Stimulated activated CD4-positive, alpha-beta T cell treated with anti-CD3 and anti-CD28 coated beads, Interleukin-4, amount 100 ng/mL, for 48 hours (primary cell): ENCODE measurements at places on chromosomes 3 and 15.

DNA sequence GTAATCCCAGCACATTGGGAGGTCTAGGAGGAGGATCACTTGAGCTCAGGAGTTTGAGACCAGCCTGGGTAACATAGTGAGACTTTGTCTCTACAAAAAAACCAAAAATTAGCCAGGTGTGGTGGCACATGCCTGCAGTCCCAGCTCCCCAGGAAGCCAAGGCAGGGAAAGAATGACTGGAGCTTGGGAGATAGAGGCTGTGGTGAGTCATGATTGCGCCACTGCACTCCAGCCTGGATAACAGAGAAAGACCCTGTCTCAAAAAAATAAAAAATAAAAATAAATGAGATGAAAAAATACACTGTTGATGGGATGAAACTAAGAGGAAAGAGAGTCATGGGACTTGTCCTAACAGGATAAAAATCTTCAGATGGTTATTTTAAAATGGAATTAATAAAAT lies 137.6 kb downstream of the IMPG2 start:
- no peak for DNase-seq

DNA sequence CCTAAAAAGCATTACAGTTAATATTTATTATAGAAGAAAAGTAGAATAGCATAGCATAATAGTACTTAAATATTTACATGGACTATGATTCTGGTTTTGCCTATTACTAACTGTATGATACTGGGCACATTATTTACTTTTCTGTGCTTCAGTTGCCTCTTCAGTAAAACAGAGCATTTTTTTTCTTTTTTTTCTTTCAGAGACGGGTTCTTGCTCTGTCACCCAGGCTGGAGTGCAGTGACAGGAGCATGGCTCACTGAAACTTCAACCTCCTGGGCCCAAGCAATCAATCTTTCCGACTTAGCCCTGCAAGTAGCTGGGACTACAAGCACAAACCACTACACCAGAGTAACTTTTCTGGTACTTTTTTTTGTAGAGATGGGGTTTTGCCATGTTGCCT lies 47.0 kb downstream of the GYG1 start:
- DNase-seq, result no peak

GRCh38 chr15:39914977-39915376 lies 5.1 kb downstream of the GPR176 start:
- DNase-seq, result no peak

GRCh38 chr3:71896751-71897150 lies 111.8 kb upstream of the PROK2 start:
- DNase-seq, result no peak

- no peak for DNase-seq
Observed at GRCh38 chr3:23739536-23739935, 66.2 kb upstream of the UBE2E1 start.

- DNase-seq, result peak; percentile 6
Observed at GRCh38 chr3:112582244-112582874, 20.5 kb downstream of the SLC35A5 start.

DNA sequence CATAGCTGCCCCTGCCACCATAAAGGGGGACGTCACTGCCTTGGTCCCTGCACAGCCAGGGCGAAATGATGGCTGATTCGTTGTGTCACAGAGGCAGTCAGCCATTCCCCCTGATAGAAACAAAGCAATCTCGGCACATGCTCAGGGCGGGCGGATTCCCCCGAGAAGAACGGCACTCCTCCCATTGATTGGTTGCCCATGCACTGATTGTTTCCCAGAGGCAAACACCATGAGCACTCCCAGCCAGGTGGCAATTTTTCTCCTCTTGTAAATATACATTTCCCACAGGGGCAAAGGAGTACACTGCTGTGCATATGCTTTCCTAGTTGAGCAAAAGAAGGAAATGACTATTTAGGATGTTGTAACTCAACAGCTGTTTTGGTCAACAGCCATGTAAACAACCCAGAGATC lies 56.5 kb downstream of the KY start:
- DNase-seq, result no peak

- no peak for DNase-seq
Observed at GRCh38 chr3:98004721-98005120, 30.4 kb downstream of the GABRR3 start.

DNA sequence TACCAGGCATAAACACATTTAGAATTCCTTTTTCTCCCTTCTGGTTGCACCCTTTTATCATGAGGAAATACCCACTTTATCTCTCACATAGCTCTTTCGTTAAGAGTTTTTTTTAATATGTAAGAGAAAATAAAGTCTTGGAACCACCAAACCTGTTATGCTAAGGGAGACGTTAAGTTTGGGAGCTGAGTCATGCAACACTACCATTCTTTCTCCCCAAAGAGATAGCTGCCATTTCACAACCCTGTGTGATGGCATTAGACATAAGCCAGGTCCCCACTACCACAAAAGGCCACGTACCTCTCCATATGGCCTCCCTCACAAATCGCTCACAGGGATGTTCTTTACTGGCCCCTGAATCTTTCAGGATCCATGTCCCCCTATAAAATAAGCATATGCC lies 7.6 kb upstream of the NIPA1 start:
- DNase-seq, result no peak

- DNase-seq, result no peak
Observed at GRCh38 chr3:143885780-143886427, 37.6 kb upstream of the SLC9A9 start.

DNA sequence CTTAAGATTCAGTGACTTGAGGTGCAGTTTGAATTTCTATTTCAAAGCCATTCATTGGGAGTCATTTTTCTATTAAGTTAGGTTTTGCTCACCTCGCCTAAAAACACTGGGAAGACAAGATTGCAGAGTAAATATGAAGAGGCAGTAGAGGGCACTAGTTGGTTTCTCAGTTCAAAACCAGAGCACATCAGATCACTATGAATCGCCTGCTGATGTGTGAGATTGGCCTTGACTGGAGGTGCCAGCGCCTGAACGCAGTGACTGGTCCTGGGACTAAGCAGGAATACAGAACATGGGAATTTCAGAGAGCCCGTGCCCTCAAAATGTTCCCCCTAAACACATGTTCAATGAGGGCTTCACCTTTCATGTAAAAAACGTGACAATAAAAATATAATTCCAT lies 229.0 kb downstream of the ITPR1 start:
- no peak for DNase-seq

- DNase-seq, result no peak
Observed at GRCh38 chr3:54951405-54951804, 23.5 kb upstream of the LRTM1 start.
